ENCODE measurements at places on chromosomes 6 and 20. TPM values are rescaled to one million over a fixed set of nuclear protein-coding genes. Genes with fewer than 3 reads are reported as not detected.

DNA sequence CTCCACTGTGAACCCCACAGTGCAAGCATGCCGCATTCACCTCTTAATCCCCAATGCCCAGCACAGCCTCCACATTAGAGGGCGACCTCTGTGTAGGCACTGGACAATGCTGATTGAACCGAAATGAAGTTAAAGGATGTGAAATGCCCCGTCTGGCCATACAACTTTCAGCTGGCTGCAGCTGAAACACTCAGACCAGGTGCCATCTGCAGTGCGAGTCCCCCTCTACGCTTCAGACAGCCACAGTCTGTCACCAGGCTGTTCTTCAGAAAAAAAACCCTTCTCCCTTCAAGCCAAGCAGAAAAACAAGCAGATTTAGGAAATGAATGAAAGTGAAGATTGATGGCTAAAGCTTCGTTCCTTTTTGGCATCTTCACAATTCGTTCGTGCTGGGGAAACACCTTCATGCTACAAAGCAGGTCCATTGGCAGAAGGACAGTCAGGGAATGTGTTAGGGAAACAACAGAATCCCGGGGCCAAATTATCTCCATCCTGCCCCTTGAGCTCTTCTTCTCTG is 44.7 kb downstream of the TNFAIP3 start:
- DNase-seq, result no peak

LY86 gene
- 4.9 TPM for total RNA-seq

ATP6V1G2 gene
- 5.4 TPM for total RNA-seq

CLDN20 gene
- total RNA-seq, result not detected

DNA sequence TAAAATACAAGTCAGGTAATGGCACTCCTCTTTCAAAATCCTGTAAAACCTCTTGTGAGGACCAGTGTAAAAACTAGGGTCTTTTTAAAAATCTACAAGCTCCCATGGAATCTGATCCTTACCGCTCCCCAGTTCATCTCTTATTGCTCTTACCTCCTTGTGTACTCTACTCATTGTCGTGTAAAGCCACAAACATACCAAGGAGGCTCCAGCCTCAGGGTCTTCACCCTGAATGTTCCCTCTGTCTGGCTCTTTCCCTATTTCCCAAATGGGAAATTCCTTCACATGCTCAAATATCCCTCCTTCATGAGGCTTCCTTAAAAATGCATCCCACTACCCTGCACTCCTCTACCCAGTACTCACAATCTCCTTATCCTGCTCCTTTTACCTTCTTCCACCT is 67.1 kb downstream of the TASP1 start:
- DNase-seq, result no peak
